OCI-M1 (cell line): ENCODE measurements at places on chromosomes 3 and 15.

DNA sequence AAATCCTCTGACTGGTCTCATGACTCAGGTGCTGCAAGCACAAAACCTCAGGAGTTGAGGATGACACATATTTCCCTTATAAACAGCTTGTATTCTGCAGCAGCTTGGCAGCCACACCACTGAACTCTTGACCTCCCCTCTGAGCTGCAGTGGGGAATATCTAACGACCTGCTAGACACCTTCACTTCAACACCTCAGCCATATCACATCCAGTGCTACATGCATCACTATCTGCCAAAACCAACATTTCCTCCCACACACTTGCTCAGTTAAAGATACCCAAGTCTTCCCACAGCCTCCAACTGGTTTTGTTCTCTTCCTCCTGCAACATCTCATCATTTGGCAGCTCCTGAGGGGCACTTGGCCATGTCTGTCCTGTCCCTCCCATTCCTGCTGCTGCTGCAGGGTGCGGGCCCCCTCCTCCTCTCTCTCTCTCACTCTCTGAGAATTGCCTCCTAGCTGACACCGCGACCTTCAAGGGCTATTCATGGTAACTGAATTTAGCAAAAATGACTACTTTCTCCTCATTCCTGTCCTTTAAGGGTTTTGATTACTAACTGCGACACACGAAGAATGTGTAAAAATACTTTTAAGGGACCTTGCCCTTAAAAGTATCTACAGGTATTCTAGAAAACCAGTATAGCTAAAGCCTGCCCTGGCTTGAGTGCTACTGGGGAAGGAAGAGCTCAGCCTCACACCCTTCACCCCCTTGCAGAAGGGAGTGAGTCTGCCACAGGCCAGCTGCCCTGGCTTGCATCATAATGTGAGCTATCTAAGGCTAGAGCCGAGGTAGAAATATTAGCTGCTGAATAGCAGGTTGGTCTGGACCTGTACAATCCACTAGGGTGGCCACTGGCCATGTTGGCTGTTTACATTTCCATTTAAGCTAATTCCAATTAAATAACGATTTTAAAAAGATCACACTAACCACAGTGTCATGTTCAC, 5.0 kb upstream of the CCR9 start:
- peak; percentile 57 for DNase-seq

DNA sequence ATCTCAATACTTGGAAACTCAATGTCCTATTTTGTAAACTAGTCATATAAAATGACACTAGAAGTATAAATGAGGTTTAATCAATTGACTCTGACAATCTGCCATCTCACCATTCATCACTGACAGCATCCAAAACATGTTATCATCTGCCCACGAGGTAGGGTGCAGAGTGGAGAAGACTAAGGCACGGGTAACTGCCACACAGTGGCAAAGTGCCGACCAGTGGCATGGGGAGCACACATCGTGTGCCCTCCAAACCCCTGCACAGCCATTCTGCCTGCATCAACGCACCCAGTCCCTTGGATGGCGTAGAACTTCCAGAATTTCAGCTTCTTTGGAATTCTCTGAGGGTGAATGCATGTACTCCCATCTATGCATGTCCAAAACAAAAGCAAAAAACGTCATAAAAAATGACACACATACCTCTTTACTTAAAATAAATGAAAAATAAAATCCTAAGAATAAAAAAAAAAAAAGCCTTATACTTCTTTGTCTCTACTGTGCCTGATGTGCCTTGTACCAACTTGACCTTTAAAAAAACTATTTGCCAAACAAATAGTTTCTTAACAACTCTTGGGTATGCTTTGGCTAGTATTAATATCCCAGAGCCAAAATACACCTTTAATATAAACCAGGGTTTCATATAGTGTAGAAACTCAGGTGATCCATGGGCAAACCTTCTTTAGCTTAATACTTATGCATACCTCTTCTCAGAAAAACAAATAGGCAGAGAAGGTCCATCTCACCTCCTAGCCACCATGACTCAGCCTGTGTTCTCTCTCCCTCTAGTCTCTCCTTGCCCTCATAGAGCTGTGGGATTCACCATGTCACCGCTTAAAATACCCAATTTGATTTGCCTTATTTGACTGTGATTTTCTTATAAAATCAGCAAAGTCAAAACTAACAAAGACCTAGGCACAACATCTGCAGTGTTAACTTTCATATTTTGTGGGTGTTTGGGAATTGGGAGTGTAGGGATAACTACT, 12.7 kb downstream of the CPOX start:
- DNase-seq, result no peak

DNA sequence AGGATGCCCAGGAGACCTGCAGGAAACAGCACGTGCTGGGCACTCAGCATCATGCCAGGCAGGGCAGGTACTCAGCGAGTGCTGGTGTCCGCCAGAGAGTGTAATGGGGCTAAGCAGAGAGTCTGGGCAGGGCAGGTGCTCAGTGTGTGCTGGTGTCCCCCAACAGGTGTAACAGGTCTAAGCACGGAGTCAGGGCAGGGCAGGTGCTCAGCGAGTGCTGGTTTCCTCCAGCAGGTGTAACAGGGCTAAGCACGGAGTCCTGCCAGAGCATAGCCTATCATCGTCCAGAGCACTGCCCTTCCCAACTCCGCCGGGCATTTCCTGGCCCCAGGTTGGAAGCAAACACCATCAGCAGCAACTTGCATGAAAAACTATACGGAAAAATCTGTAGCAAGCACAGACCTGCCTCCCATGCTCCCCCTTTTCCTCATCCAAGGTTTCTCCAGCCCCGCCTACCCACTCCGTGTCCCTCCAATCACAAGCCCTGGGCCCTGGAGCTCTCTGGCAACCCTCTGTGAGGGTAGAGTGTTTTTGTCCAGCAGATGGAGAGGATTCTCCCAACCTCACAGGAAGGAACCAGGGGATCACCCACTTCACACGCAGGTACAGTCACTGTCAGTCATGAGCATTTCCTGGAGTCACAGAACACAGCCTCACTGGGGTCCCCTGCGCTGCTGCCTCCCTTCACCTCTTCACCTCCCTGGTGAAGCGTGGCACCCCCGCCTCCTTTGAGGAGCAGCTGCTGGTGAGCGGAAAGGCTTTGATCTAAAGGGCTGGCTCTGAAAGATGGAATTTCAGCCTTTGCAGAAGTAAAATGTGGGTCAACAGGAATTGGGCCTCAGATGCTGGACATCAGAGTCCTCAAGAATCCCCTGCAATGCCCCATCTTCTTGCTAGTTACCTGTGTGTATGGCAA, 302.5 kb downstream of the OCA2 start:
- no peak for DNase-seq

GRCh38 chr3:30871720-30872119, 22.7 kb downstream of the GADL1 start:
- no peak for DNase-seq

DNA sequence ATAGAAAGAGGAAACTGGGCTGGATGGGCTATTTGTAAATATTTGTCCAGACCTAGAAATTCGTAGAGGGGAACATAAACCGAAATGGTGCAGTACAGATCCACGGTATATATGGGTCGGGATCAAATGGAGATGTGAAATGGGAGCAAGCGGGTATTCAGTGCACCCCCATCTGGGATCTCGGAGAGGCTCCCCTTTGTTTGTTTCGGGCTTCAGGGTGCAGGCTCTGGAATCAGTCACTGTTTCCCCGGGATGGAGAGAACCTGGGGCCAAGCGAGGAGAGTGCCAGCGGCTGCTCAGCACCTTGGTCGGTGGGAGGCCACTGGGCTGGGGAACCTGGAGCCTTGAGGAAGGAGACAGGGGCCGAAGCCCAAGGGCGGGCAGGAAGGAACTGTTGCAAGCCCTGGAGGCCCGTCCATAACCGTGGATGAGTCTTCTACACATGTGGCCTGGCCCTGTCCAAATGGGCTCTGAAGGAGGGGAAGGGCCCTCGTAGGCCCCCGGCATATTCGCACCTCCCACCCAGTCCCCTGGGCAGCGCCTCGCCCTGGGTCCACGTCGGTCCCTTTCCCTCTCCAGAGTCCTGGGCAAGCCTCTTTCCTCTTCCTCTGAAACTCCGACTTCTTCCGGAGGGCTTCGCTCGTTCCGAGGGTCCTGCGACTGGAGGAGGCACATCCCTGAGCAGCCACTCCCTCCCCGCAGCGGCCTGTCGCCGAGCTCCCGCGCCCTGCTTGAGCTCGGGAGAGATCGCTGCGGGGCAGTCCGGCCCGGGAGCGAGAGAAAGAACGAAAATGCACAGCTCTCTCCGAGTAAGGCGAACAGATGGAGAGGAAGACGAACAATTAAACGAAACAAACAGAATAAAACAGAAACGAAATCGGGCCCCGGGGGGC, 3.0 kb downstream of the ISL2 start:
- no peak for DNase-seq

GRCh38 chr15:99452728-99453636, 112.8 kb upstream of the MEF2A start:
- DNase-seq, result peak; percentile 52

- no peak for DNase-seq
These were observed 109.2 kb upstream of the TPM1 start for GRCh38 chr15:62933386-62933785.

GRCh38 chr3:23711916-23712494, 93.8 kb upstream of the UBE2E1 start:
- DNase-seq, result no peak

GRCh38 chr3:167940241-167940640, 155.5 kb downstream of the GOLIM4 start:
- DNase-seq, result no peak

GRCh38 chr3:84717894-84718293, 240.9 kb upstream of the CADM2 start:
- DNase-seq, result no peak

GRCh38 chr3:45546716-45547701, 47.5 kb upstream of the LIMD1 start:
- DNase-seq, result peak; percentile 40

DNA sequence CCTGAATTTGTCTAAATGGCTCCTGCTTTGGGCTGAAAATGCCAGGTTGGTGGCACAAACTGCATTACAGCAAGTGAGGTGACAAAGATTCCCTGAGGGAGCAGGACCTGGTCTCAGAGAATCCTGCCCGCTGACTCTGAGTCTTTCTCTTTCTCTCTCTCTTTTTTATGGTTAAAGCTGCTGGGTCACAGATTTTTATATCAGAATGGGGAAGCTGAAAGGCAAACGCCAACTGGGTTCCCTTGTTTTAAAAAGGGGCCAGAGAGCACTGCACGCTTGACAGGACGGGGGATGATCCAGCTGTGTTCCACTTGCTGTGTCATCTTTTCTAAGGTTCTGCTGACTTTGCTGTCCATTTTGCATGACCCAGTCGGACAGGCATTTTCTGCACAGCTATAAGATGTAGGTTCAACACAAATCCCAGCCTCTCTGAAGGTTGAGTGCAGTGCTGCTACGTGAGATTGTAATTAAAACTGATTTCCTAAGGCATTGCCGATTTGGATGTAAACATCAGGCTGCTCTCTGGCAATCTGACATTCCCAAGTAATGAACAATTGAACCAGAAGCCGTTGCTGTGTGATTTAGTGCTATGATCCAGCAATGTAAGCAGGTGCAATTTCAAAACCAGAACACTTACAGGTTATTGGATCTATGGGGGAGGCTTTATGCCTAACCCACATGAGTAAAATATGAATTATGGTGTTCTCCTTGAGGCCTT, 25.8 kb downstream of the ARHGEF3 start:
- DNase-seq, result no peak

- no peak for DNase-seq
These were observed 181.0 kb downstream of the VPS13C start for GRCh38 chr15:61879219-61879618.

DNA sequence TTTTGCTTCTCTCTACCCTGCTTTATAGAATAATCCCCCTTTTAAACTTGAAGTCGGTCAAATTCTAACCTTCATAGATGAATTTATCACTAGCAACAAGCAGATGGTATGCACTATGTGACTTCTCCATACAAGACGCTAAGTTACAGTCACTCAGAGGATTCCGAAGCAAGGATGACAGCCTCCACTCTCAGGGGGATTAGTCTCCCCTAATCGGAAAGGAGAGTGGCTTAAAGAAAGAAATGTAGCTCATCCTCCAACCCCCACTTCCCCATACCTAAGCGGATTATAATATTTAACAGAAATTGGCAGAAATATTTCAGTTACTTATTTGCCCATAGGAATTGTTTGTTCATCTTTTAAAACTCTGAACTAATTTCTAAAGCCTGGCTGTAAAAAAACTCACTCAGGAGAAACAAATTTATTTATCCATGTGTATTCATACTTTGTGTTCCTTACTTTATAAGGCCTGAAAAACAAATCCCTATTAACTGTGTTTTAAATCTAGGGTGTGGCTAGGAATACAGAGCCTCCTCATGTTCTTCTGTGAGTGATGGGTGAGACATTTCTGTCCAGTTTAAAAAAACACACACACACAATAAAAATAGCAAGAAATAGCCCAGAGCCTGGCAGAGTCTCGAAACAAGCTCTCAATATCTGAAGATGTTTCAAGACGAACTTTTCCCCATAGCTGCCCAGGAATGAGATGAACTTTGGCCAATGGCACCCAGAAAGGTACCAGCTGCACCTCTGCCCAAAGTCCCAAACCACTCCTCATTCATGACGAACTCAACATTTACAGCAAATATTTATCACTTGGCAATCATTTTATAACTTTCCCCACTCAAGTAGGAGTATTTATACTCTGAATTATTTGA, 18.7 kb downstream of the SIAH2 start:
- DNase-seq, result no peak

DNA sequence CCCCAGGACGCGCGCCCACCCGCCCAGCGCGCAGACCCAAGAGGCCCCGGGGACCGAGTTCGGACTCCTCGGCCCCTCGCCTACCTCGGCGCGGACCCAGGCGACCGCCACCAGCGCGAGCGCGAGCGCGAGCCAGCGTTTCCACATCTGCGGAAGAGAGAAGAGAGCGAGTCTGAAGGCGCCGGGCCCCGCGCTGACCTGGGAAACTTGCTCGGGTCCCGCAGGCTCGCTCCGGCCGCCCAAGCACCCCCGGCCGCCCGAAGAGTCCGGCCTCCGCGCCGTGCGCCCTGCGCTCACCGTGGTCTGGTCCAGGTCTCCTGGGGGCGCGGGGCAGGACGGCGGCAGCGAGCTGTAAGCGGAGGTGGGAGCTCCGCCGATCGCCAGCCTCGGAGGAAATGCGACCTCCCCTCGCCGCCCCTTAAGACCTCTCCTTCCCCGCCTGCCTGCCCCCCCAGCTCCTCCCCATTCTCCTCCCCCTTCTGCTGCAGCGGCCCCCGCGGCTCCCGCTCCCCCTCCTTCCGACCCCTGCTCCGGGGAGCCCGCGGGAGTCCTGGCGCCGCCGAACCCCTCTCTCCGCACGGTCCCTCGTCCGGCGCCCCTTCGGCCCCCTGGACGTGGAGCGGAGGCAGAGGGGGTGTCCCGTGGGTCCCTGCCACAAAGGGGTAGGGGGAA, at the start of gene FSTL1:
TSS of gene FSTL1 (minus strand) at position 393 of the 672 bp plus-strand sequence. CDS start at position 147, 246 bp downstream.
- DNase-seq, result no peak

DNA sequence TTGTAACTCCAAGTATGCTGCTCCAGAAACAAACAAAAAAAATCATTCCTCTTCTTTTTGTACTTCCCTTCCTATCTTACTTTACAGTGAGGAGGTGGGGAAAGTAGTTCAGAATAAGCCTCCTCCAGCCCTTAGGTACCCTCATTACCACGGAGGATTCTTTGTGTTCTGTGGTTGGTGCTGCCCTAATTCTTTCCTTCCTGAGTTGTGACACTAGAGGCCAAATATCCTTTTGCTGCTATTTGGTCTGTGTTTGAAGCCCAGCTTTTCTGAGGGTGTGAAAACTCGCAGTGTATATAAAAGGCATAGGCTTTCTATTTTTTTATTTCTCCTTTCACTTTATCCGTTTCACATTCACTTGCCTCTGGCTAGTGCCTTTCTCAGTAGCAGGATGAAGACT, 98.2 kb downstream of the HHLA2 start:
- DNase-seq, result no peak
